ENCODE measurements at places on chromosomes 1 and 21.

GRCh38 chr21:41235201-41235600 lies 67.2 kb downstream of the BACE2 start:
- no peak for DNase-seq

- DNase-seq: no peak
These were observed 31.3 kb downstream of the TRIM62 start for GRCh38 chr1:33150522-33150921.

- DNase-seq: no peak
These were observed 101.3 kb upstream of the C1orf21 start for GRCh38 chr1:184285401-184286087.

GRCh38 chr1:39922251-39922688 lies 20.6 kb upstream of the MYCL start:
- no peak for DNase-seq

DNA sequence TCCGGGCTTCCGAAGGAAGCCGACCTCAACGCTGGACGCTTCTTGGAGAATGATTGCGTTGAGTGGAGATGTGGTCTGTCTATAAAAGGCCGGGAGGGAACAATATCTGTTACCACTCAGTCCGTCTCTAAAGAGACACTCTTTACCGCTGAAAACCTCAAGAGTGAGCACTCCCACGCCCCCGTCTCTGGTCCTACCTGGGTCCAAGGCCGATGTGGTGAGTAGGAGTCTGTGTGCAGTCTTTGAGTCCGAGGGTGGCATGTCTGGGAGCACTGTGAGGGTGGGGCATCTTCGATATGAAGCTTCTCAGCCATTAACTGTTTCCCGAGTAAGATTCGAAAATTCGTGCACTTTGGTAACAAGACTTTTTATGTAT lies 576 bp downstream of the ZFP69 start:
- DNase-seq: peak; percentile 10

DNA sequence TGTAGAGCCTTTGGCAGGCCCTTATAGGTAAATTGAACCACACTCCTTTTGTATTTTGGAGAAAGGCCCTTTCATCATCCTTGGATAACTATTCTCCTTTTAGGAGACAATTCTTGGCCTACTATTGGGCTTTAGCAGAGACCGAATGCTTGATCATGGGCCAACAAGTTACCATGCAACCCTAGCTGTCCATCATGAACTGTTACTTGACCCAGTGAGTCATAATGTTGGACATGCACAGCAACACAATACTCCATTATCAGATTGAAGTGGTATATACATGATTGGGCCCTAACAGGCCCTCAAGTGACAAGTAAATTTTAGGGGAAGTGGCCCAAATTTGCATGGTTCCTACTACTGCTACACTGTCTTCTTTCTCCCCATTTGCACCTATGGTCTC lies 84.4 kb downstream of the CATSPERE start:
- DNase-seq: no peak

- no peak for DNase-seq
These were observed 185.8 kb downstream of the CAMTA1 start for GRCh38 chr1:6971048-6971447.

DNA sequence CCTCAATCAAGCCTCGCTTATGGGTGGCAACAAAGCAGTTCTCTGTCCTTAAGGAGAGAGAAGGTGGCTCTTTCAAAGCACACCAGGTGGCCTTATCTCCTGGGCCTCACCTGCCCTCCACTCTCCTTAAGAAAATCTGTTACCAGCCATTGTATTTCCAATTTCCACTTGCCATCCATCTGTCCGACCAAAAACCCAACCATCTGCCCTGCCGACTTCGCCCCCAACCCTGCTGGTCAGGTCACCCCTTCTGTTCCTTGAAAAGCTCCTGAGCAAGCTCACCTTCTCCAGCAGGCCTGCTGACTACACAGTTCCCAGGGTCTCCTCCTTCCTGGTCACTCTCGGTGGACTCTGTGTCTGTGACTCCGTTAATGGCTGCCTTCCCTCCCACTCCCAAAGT lies 619 bp upstream of the IGFN1 start:
- DNase-seq: no peak

GRCh38 chr1:217562229-217562878 lies 68.5 kb downstream of the GPATCH2 start:
- DNase-seq: no peak

DNA sequence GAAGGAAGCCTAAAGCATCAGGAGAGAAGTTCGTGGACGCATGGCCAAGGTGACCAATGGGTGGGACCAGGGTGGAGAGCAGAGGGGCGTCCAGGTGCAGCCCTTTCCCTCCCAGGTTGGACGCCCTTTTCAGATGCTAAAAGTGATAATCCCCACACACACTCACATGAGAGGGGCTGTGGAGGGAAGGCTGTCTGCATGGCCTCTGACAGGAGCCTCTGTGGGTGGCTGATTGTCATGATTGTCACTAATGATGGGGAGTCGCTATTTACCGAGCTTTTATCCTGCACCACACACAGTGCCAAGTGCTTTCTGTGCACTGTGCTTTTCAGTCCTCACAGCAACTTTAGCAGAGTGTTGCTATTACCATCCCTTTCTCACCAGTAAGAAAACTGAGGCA lies 27.1 kb upstream of the C1QA start:
- DNase-seq: no peak

DNA sequence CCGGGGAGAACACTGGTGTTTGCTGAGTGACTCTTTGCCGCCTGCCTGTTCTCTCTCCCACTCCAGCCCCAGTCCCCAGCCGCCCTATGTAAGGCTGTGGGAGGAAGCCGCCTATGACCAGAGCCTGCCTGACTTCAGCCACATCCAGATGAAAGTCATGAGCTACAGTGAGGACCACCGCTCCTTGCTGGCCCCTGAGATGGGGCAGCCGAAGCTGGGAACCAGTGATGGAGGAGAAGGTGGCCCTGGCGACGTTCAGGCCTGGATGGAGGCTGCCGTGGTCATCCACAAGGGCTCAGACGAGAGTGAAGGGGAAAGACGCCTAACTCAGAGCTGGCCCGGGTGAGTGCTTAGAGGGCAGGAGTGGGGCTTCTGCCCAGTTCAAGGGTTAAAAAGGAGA lies 8.2 kb downstream of the BSND start:
- no peak for DNase-seq

- no peak for DNase-seq
These were observed 32.2 kb downstream of the DTL start for GRCh38 chr1:212067787-212068186.

GRCh38 chr1:19370453-19371170 lies 58.5 kb downstream of the SLC66A1 start:
- no peak for DNase-seq

GRCh38 chr21:28436286-28436932 lies 556.3 kb downstream of the LTN1 start:
- no peak for DNase-seq

- DNase-seq: no peak
These were observed 616.9 kb downstream of the AJAP1 start for GRCh38 chr1:5271264-5271663.

DNA sequence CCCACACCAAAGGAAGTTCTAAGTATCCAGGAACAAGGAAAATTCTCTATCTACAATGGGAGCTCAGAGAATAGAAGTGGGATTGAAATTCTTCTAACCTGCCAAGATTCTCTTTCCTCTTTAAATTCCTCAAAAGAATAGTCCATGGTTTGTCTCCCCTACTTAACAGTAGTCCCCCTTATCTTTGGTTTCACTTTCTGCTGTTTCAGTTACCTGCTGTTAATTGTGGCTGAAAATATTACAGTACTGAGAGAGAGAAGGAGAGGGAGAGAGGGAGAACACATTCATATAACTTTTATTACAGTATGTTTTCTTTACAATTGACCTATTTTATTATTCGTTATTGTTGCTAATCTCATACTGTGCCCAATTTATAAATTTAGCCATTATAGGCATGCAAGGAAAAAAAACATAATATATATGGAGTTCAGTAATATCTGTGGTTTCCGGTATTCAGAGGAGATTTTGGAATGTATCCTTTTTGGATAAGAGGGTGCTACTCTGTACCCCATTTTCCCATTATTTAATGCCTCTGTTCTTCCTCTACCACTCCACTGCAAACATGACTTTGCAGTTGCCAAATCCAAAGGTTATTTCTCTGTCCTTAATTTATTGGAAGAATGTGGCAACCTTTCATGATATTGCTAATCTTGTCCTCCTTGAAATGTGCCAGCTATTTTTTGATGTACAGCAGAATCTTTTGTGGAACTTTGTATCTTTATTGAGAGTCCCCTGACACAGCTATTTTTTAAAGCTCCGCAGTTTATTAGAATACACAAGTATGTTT lies 68.0 kb downstream of the USP25 start:
- no peak for DNase-seq

GRCh38 chr1:213533125-213533524 lies 454.6 kb upstream of the PROX1 start:
- no peak for DNase-seq

DNA sequence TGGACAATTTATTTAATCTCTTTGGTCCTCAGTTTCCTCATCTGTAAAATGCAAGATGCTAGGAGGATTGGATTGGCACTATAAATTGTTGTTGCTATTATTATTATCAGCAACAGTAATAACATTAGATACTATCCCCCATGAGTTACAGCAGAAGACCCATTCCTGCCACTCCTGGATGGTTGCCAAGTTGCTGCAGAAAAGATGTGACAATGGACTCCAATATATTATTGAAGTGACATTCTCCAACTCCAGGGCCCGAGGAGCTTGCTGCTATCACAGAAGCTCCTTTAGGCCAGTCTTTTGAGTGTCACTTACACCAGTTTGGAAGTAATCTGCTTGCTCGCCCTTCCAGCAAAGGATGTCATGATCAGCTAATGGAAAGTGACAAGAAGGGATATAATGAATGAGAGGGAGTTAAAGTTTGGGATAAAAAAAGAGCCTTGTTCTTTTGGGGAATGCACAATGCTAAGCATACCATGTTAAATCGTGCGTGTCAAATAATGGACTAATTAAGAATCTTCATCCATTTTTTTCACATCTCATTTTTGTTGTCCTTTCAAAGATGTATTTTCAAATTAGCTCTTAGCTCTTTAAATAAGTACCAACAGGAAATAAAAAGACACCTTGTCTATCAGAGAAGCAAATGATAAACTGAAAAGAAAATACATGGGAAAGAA lies 19.5 kb upstream of the PROX1 start:
- no peak for DNase-seq

DNA sequence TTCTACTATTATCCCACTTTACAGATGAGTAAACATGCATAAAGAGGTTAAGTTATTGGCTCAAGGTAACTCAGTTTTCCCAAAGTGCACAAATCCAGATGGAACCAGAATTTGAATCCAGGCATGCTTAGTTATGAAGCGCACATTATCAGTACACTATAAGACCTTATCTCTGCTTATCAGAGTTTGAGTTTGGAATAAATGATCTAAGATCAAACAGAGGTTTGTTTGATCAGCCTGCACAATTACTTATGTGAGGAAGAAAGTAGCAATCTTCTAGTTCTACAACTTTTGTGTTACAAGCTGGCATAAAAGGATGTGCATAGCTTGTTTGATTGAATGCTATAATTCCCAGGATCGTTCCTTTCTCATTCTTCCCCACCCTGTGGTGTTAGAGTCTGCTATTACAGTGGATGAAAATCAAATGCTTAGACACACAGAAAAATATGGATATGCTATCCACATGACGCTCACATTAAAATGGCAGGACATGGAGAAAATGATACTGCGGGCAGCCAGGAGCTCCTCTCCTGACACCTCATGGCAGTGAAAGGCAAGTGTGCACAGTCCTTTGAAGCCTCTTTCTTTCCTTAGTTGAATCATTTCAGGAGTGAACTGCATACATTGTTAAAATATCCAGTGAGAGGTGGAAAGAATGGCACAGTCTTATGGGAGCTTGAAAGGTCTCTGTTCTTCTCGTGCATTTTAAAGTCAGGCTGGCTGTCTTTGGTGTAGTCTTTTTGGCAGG lies 23.9 kb upstream of the PBX1 start:
- no peak for DNase-seq

- no peak for DNase-seq
These were observed 10.8 kb downstream of the S1PR1 start for GRCh38 chr1:101247404-101248287.

- DNase-seq: no peak
These were observed 248.6 kb downstream of the GREM2 start for GRCh38 chr1:240363315-240363714.

GRCh38 chr1:30998171-30998570 lies 67.3 kb downstream of the PUM1 start:
- no peak for DNase-seq

DNA sequence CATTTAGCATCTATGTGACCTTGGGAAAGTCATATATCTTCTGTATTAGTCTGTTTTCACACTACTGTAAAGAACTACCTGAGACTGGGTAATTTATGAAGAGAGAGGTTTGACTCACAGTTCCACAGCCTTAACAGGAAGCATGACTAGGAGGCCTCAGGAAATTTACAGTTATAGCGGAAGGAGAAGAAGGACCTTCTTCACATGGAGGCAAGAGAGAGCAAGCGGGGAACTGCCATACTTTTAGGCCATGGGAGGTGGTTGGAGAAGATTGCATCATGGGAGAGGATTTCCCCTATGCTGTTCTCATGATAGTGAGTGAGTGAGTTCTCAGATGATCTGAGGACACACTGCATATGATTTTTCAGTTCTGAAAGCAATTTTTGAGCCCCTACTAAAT lies 87.9 kb downstream of the CLEC20A start:
- DNase-seq: no peak

DNA sequence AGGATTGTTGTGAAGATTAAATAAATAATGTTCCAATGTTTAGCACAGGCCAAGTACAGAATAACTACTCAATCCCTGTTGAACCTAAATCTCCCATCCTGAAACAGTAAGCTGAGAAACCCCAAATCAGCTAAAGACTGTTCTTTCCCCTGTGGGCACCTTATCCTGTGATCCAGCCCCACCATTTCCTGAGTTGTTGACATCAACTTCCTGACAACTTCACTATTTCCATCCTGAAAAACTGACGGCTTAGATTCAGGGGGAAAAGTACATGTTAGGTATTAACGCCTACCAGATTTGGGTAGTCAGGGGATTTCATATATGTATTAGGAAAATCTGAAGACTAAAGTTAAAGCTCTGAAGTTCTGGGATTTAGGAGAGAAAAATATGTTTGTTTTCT lies 51.7 kb upstream of the PALMD start:
- no peak for DNase-seq

DNA sequence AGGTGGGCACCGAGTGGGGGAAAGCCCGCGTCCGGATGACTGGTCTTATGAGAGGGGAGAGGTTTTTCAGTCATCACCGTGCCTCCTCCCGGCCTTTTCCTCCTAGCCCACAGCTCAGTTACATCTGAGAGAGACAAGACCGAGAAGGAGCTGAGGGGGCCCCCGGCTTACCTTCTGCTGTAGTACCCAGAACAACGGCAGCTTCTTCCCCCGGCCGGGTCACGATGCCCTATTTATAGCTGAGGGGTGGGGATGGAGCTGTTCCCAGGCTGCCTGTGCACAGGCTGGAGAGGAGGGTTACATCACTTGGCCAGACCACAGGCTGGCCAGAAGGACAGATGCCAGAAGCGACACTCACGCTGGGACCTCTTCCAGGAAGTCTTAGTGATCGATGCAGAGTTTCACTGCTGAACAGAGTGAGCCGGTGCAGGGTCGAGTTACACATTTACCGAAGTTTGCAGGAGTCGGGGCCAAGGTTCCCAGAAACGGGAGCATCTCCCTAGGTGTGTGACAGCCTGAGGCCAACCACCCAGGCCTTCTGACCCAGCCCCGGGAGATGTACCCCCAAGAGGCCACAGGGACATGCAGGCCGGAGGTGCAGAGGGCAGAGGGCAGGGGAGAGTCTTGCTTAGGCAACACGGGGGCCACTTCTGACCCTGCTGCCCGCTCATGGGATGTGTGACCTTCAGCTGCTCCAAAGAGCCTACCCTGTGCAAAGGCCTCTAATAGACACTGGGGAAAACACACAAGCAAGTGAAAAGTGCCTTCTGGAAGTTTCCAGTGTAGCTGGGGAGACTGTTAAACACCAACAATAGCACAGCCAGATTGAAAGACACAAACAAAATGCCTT lies at the start of gene AGT:
TSS of gene AGT (minus strand) at position 208 of the 850 bp plus-strand sequence. CDS start 3,299 bp downstream, outside the sequence.
- no peak for DNase-seq

Data from activated CD4-positive, alpha-beta T cell treated with anti-CD3 and anti-CD28 coated beads, Interleukin-2, amount 50 U/mL, for 4 hours (primary cell).